ENCODE measurements at places on chromosomes 5 and 9.

GRCh38 chr5:113689647-113690046 lies 176.2 kb downstream of the YTHDC2 start:
- no peak for DNase-seq

GRCh38 chr5:176793343-176793699 lies 17.0 kb upstream of the UNC5A start:
- no peak for DNase-seq

- DNase-seq = no peak
Measured at GRCh38 chr5:31442058-31442745, 89.7 kb downstream of the DROSHA start.

GRCh38 chr5:932628-933250 lies 40.1 kb downstream of the TRIP13 start:
- no peak for DNase-seq

GRCh38 chr5:44048276-44048984 lies 340.8 kb downstream of the FGF10 start:
- no peak for DNase-seq
